Activated naive CD4-positive, alpha-beta T cell (primary cell): ENCODE measurements at places on chromosomes 1 and 21.

DNA sequence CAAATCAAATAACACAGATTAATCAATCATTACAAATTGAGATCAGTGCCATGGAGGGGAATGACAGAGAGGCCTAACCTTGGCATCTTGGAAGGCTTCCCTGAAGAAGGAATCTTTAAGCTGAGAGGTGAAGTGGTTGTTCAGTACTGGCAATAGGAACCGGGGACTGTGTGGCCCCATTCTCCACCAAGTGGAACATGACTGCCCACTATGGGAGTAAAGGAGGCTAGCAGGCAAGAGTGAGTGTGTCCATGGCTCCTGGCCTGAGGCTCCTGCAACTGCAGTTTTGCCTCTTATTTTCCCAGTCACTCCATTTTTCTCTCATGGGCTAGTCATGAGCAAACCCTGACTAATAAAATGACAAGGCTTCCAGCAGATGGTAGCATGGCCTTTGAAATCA, 112.2 kb upstream of the GJB5 start:
- no peak for DNase-seq

DNA sequence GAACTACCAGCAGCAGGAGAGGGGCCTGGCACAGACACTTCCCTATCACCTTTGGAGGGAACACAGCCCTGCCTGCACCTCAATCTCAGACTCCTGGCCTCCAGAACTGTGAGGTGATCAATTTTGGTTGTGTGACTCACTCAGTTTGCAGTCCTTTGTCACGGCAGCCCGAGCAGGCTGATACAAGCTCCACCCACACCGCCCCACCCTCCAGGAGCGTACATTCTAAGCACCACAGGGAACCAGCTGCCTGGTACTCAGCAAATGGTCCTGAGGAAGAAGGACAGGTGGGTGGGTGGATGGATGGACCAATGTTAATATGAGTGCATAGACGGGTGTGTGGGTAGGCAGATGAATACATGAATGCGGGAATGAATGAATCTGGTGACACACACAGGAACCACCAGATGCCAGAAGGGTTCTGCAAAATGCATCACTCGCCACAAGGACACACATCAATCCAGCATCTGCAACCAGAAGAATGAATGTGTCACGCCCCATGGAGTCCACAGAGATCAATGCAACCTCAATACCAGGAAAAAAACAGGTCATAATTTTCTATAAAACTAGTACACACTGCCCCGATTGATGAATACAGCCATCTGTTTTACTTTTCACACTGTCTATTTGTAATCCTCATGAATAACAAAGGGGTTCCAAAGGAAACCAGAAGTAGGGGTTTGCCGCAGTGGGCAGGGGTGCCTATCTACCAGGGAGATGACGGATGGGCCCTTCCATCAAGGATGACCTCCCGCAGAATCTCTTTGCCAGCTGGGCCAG, 284.5 kb downstream of the NPHP4 start:
- no peak for DNase-seq

GRCh38 chr1:77639056-77639455, 43.4 kb downstream of the ZZZ3 start:
- DNase-seq: no peak

- DNase-seq: no peak
These were observed 28.3 kb downstream of the RGSL1 start for GRCh38 chr1:182478238-182478637.

GRCh38 chr1:60636946-60637345, 445.4 kb upstream of the NFIA start:
- no peak for DNase-seq

DNA sequence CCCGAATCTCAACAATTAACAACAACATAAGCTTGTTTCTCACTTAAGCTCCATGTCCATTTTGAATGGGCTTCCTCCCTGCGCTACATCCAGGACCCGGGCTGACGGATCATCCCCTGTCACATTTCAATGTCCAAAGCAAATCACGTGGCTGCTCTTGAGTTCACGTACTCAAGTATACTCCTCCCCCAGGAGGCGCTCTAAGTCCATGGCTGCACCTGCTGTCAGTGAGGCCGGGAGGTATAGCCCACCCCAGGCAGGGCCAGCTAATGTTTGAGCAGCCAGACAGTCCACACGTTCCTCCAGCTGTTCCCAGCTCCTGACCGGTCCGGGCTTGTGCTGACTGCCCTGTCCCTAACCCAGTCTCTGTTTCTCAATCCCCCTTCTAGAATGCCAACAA, 220.8 kb downstream of the SLC35F3 start:
- no peak for DNase-seq

DNA sequence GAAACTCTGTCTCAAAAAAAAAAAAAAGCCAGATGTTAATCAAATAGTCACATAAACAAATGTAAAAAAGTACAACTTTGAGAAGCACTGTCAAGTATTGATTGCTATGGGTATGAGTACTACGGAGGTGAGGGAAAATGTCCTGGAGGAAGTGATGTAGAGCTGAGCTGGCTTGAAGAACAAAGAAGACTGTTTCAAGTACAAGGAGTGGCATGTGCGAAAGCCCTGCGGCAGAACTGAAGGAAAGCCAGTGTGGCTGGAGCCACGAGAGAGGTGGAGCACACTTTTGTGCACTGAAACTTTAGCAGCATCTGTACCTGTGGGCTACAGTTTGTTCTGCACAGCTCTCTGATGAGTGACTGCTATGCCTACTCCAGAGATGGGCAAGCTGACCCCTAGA, 5.4 kb upstream of the RPS6KA1 start:
- DNase-seq: no peak

- no peak for DNase-seq
These were observed 699 bp upstream of the NES start for GRCh38 chr1:156677616-156678596.

DNA sequence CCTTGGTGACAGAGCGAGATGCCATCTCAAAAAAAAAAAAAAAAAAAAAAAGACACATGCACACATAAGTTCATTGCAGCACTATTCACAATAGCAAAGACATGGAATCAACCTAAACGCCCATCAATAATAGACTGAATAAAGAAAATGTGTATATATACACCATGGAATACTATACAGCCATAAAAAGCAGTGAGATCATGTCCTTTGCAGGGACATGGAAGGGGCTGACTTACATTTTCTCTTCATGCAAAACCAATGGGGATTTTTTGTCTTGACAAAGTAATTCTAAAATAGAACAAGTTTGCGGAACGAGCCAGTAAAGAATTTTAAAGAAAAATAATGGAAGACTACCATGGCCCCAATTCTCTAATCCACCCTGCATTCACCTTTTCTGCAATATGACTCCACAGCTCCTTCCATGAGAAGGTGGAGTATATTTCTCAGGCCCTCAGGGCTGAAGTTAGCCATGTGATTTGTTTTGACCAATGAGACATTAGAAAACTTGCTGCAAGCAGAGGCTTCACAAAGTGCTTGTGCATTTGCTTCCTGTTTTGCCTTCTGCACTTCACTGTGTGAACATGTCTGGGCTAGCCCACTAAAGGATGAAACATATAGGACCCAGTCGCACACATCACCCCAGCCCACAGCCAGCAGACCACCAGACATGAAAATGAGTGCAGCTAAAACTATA, 78.8 kb upstream of the NR5A2 start:
- DNase-seq: no peak

- no peak for DNase-seq
These were observed 1365.3 kb downstream of the NCAM2 start for GRCh38 chr21:22363504-22363903.

GRCh38 chr1:240004086-240004749, 87.5 kb upstream of the FMN2 start:
- no peak for DNase-seq

- no peak for DNase-seq
These were observed 8.1 kb downstream of the ADPRS start for GRCh38 chr1:36096500-36097432.

- no peak for DNase-seq
These were observed 136.9 kb upstream of the HNRNPU start for GRCh38 chr1:245001252-245001651.

DNA sequence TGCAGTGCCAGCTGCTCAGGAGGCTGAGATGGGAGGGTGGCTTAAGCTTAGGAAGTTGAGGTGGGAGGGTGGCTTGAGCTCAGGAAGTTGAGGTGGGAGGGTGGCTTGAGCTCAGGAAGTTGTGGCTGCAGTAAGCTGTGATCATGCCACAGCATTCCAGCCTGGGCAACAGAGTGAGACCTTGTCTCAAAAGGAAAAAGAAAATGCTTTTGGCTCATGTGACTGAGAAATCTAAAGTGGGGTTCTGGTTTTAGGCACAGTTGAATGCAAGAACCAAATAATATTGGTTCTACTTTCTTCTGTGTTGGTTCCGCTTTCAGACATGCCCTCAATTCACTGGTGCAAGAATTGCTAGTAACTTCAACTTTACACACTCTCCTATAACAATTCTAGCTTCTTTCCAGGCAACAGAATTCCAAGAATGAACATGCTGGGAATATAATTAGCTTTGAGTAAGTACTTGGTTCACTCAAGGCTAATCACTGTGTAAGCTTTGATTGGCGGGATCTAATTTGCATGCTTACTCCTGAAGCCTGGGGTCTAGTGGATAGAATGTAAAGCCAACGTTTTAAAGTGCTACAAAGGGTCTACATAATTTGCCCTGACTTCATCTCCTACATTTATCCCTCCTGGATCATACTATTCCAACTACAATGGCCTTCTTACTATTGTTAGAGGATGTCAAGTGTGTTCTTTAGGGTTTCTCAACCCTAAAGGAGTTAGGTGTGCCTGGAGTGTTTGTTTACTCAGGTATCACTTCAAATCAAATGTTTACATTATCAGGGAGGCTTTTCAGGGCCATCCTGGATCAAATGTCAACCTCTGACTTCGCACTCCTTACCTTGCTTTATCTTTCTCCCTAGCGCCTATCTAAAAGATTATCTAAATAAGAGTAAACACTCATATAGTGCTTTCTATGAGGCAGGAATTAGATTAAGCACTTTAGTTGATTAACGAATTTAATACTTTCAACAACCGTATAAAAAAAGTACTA, 115.1 kb downstream of the SLC16A1 start:
- no peak for DNase-seq

DNA sequence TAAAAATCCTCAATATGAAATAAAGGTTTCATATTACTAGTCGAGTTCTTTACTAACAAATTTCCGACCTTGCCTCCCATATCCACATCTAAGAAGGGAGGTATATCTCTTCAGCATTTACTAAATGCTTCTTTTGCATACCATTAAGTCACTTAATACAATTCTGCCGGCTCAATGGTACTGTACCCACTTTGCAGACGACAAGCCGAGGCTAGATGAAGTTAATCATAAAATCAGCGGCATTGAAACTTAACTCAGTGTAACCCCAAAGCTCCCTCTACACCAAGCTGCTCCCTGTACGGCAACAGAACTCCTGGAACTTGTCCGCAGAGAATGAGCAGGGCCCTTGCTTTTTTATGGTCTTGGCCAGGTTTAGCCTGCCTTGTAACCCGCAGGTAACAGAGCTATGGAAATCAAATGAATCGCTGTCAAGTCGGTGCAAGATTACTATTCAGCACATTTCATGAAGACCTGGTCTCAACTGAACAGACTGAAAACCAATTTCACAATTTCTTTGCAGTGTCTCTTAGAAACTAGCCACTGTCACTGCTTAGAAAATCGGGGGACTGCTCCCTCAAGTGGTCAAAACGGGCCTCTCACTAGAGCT, 738 bp downstream of the INTS7 start:
- DNase-seq: no peak

DNA sequence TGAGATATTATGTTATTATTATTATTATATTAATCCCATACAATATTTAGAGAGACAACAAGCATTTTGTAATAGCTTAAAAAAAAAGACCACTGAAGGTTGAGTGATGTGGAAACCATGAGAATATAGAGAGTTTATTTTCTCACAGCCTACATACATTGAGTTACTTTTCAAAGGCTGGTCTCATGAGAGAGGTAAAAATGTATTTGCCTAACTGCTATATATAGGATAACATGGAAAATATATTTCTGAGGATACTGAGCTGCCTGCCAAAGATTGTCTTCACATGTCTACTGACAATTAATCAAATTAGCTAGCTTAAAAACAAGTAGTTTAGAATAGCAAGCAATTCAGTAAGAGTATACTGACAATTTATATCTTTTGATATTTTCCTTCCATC, 192.2 kb upstream of the NRIP1 start:
- DNase-seq: no peak

- no peak for DNase-seq
These were observed 112.2 kb downstream of the USP25 start for GRCh38 chr21:15841856-15842564.

DNA sequence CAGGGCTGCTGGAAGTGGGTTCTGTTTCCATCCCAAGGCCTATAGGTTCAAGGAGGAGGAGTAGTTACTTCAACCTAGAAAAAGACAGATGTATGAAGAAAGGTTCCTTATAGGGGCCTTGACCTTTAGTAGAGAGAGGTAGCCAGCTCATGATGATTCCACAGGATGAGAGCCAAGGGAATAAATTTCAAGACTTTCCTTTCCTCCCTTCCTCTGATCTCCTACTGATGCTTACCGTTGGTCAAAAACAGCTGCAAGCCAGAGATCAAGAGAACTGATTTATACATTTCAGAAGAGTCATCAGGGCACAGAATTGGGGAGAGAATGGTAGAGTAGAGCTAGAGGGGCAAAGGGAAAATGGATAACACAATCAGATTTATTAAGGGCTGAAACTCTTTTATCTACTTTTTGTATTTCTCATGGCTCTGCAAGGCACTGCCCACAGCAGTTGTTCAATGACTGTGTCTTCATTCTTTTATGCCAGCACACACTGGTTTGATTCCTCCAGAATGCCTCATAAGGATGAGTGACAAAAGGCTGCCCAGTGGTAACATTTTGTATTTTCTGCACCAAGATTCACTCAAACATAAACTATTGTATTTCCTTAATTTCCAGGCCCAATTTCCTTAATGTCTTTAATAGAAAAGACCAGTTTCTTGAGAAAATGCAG, 37.4 kb downstream of the AK5 start:
- DNase-seq: no peak

GRCh38 chr1:234062166-234062565, 157.7 kb downstream of the SLC35F3 start:
- no peak for DNase-seq

GRCh38 chr21:35081861-35082260, 32.8 kb upstream of the RUNX1 start:
- no peak for DNase-seq

GRCh38 chr1:115310581-115311473, 27.2 kb downstream of the NGF start:
- DNase-seq: no peak

GRCh38 chr21:44589586-44590305, 2.6 kb downstream of the KRTAP10-6 start:
- DNase-seq: no peak

- DNase-seq: no peak
These were observed 11.2 kb upstream of the RXRG start for GRCh38 chr1:165456114-165456513.
